Stimulated activated CD8-positive, alpha-beta memory T cell treated with anti-CD3 and anti-CD28 coated beads, Interleukin-4, amount 100 ng/mL, for 48 hours (primary cell): ENCODE measurements at places on chromosomes 2 and 18.

- DNase-seq: no peak
Measured at GRCh38 chr18:63924551-63924950, 16.8 kb downstream of the SERPINB10 start.

DNA sequence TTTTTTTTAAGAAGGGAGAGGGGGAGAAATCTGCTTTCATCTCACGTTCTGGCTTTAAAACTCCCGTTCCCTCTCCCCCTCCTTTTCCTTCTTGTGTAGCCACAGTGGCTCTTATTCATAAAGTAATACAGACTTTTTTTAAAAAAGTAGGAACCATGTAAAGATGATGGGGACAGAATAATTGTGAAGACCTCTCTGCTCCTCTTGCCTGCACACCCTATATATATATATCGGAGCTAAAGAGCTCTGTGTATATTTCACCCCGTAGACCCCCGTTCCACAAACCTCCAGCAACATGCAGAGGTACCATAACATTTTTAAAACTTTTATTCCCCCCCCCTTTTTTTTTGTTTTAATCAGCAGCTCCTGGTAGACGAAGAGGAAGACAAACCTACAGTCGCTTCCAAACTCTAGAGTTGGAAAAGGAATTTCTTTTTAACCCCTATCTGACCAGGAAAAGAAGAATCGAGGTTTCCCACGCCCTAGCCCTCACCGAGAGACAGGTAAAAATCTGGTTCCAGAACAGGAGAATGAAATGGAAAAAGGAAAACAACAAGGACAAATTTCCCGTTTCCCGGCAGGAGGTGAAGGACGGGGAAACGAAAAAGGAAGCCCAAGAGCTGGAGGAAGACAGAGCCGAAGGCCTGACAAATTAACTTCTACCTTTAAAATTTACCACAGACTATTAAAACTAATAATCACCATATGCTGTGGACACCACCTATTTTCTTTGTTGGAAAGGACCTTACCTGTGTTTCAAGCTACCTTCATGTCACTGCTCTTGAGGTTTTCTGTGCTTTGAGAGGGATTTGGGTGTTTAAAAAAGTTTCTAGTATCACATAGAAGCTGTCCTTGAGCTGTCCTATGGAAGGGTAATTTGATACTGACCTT lies 1.7 kb downstream of the HOXD8 start:
- DNase-seq: no peak

- DNase-seq: no peak
Measured at GRCh38 chr2:69226903-69227302, 160.1 kb downstream of the GFPT1 start.

GRCh38 chr18:50405582-50406271 lies 30.9 kb downstream of the SKA1 start:
- no peak for DNase-seq

DNA sequence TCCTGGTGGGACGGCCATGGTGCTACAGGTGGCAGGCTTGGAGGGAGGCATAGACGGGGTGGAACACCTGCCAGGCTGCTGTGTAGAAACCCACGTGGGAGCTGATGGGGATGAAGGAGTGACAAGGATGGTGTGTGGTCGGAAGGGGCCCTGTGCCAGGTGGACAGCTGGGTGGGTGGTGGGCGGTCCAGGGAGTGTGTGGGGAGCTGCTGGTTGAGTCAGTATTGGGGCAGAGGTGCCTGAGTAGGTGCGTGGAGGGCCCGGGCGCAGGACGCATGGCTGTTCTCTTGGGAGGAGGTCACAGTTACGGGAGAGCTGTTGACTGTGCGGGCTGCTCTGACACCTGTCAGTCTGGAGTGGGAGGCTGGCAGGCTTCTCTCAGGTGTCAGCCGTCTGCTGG lies 12.6 kb upstream of the D2HGDH start:
- no peak for DNase-seq

GRCh38 chr2:24411488-24412151 lies 51.3 kb upstream of the ITSN2 start:
- DNase-seq: no peak

GRCh38 chr18:44464398-44465180 lies 216.1 kb upstream of the SETBP1 start:
- DNase-seq: no peak

GRCh38 chr2:16526193-16526592 lies 139.4 kb downstream of the CYRIA start:
- no peak for DNase-seq

DNA sequence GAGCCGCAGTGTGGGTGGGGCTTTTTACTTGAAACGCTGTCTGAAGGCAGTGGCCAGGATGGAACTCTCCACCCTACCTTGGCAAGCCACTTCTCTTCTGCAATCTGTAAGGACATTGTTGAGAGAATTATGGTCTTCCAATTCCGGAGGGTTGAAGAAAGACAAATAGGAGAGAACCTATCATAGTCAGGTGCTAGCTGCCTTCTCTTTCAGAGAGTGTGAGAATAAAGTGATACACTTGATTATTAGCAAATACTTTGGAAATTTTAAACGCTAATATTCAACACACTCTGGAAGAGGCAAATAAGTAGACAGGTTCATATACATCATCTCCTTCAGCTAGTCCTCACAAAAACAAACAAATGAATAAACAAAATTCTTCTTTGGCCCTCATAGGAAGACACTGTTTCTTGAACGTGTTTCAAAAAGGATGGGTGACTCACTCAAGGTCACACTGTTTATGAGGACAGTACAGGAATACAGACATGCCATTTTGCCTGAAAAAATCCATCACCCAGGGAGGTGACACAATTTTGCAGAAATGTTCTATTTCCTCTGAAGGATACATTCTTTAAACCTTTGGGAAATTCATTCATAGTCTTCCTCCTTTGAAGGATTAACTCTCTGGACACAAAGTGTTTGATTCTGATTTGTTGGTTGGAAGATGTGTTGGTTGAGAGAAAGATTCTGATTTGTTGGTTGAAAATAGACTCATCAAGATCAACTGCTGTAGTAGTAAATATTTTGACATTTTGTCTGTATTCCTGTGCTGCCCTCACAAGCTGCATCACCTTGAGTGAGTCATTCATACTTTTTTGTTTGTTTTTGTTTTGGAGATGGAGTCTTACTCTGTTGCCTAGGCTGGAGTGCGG lies 2.2 kb upstream of the IL1RN start:
- no peak for DNase-seq

DNA sequence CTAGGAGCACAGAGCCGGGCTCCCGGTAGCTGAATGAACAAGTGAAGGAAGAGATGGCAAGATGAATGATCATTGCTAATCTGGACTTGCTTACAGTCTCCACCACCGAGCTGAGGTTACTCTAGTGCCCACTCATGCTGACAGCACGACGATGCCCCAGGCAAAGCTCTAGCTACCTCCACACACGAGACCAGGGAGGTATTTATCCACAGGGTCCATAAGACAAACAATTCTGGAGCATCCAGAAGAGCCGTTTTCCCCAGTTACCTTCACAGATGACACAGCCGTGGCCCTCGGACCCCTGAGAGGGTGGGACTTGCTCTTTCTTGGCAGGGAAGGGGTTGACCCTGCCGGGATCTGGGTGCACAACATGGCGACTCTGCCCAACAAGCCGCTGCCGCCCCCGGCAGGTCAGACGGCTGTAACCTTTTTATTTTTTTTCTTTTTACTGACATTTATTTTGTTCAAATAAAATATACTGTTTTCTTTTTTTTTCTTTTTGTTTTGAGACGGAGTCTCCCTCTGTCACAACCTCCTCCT lies 120.3 kb downstream of the PXDN start:
- DNase-seq: no peak

- DNase-seq: no peak
Measured at GRCh38 chr18:73924307-73924706, 223.3 kb downstream of the FBXO15 start.

- no peak for DNase-seq
Measured at GRCh38 chr18:13218997-13219396, 437 bp downstream of the LDLRAD4 start.

DNA sequence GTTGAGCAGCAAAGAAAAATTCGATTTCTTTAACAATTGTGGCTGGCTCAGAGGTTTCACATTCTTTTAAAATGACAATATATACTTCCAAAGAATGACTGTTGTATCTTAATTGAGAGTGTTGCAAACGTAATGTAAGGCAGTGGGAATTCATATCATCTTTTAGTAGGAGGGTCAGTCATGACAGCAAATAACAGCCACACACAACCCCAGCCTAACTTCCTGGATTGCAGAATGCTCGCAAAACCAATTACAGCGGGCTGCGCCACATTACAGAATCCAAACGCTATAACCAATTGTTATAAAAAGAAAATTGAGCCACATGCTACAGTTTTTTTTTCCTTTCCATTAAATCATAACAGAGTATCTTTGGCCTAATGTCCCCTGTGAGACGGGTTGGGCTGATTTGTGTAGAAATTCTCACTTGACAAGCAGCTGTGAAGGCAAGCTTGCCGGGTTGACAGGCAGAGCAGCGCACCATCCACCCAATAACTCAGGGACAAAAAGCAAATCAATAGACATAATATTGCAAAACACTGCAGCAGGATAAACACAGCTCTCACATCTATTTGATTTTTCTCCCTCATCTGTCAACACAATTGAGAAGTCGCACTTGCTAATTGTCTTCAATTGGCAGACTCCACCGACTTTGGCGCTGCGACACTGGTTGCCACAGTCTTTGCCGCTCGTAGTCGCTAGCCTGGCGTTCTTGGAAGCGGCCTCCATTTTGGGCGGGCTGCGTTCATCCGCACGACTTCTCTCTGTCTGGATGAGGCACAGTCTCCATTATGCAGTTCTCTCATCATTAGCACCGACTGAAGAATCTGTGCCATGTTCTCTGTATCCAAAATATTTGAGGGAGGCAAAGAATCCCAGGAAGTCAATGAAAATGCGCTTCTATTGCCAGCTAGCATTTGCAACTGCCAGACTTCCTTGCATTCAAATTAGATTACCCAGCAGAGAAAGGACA lies 95.0 kb upstream of the CCDC68 start:
- no peak for DNase-seq

DNA sequence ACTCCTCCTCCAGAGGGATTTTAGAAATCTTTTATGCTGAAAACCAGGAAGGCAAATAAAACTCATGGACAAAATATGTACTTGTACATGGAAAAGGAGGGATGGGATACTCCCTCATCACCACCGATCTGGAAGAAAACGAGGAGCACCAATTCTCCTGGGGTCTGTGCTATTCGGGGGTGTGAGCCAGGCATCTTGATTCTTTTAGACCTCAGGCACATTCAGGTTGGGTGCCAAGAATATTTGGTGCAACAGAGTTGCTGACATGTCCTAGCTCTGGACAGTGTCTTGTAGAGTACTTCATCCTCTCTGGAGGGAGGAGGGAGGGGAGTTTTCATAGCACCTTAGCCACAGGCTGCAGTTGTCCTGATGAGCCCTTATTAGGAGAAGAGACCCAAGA lies 163.0 kb downstream of the PRKCE start:
- DNase-seq: no peak

GRCh38 chr2:122960759-122961641 lies 1064.1 kb upstream of the CNTNAP5 start:
- DNase-seq: no peak

GRCh38 chr2:75309596-75310463 lies 110.5 kb upstream of the TACR1 start:
- no peak for DNase-seq

DNA sequence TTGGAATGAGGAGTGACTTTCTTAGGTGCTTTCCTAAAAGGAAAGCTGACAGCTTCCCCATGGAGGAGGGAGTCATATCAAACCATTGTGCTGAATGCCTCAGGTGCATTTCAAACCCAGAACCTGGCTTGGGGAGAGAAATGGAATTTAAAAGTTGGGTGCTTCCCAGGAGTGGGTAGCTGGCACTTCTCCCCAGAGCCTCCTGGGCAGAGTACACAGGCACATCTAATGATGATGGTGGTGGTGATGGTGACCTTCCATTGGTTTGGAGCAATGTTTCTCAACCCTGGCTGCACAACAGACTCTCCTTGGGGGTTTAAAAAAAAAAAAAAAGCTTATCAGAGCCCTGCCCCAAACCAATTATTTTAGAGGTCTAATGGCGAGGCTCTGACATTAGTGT lies 8.3 kb downstream of the FOSL2 start:
- DNase-seq: no peak

DNA sequence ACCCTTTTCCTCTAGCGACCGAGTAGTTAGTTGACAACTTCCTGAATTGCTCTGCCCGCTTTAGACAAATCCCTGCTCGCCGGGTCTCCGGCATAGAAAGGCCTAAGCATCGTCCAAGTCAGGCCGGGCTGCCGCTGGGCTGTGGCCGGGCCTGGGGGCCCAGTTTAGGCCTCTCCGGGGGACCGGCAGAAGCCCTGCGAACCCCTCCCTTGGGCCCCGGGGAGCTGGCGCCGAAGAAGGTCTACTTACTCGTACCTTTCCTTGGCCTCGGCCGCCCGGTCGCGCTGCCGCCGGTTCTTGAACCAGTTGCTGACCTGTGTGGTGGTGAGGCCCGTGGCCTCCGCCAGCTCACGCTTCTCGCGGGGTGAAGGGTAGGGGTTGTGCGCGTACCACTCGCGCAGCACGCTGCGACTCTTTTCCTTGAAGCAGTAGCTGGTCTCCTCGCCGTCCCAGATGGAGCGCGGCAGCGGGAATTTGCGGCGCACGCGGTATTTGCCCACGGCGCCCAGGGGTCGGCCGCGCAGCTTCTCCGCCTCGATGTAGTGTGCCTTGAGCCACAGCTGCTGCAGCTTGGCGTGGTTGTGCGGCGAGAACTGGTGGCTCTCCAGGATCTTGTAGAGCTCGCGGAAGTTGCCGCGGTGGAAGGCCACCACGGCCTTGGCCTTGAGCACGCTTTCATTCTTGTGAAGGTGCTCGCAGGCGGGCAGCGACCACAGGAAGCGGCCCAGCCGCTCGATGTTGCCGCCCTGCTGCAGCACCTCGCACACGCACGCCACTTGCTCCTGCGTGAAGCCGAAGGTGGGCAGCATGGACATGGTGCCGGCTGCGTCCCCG lies 739 bp downstream of the SIX2 start:
- DNase-seq: no peak

DNA sequence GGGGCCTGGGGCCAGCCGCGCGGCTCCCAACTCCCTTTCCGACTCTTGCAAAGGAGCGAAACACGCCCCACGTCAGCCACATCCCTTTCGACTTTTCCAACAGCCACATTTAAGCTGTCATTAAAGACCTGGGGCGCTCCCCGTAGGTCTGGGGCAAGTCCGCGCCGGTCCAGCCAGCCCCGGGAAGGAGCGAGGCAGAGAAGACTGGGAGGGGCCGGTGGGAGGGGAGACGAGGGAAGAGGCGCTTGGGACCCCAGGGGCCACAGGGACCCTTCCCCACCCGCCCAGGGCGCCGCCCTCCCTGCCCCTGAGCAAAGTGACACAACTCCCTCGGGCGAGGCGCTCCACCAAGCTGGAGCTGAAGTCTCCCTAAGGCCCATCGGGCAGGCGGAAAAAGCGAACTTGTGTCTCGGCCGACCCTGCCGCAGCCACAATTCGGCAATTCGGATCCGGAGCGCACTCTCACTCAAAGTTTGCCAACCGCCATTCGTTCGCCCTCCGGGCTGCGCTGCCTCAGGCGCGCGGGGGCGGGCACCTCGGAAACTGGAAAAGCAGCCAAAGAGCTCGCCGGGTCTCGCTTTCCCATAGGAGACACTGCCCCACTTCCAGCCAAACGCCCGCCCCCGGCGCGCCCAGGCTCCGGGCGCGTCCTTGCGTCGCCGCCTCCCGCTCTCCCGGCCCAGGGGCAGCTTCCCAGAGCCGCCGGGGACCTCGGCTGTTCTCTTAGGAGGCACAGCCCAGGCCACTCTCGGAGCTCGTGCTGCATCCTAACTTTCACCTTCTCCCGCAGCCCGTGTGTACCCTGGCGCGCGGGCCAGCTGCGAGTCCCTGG lies 1.1 kb upstream of the KCTD1 start:
- peak; percentile 37 for DNase-seq

- DNase-seq: peak; percentile 73
Measured at GRCh38 chr2:136134126-136134525, 16.2 kb upstream of the CXCR4 start.

- DNase-seq: no peak
Measured at GRCh38 chr2:49807689-49808088, 653.4 kb upstream of the FSHR start.
